Nephron progenitor cell (in vitro differentiated cells): ENCODE measurements at places on chromosomes 7 and 10.

DNA sequence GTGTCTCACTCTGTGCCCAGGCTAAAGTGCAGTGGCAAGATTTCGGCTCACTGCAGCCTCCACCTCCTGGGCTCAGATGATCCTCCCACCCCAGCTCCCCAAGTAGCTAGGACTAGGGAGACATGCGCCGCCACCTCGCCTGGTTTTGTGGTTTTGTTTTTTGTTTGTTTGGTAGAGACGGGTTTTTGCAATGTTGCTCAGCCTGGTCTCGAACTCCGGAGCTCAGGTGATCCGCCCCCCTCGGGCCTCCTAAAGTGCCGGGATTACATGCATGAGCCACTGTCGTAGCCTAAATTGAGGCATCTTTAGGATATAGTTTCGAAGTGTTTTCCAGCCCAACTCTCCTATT is 781 bp downstream of the ZNF727 start:
- H3K36me3 ChIP-seq, result peaks cover 8% of the 10 kb centered on the region
- no peaks in the 10 kb centered on the region for H3K27me3 ChIP-seq
- no peak overlapping the region for H3K27ac ChIP-seq
- DNase-seq, result no peak
- H3K4me3 ChIP-seq, result no peak overlapping the region
- H3K4me1 ChIP-seq, result no peaks in the 10 kb centered on the region

DNA sequence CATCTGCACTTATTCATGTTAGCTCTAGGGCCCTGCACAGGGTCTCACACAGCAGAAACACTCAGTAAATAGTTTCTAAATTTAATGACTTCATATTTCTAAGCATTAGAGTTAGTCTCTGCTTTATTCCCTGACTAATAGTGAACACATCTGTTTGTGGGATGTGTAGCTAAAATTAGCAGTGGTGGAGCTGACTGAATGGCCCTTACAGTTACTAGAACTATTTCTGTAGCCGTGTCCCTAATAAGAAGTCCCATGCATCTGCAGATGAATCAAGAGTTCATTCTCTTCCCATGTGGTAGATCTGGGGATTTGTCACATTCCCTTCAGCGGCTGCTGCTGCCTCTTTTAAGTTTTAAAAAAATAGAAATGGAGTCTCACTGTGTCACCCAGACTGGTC is 11.7 kb downstream of the MAP3K8 start:
- no peak overlapping the region for H3K4me3 ChIP-seq
- no peak for DNase-seq
- H3K4me1 ChIP-seq, result no peaks in the 10 kb centered on the region
- peaks cover 36% of the 10 kb centered on the region for H3K36me3 ChIP-seq

GRCh38 chr7:27367933-27368549 is 125.4 kb downstream of the EVX1 start:
- H3K4me1 ChIP-seq, result peaks cover 18% of the 10 kb centered on the region
- H3K27ac ChIP-seq, result no peak overlapping the region
- DNase-seq, result no peak
- no peaks in the 10 kb centered on the region for H3K36me3 ChIP-seq
- peaks cover 4% of the 10 kb centered on the region for H3K27me3 ChIP-seq
- no peak overlapping the region for H3K4me3 ChIP-seq

- no peak overlapping the region for H3K27ac ChIP-seq
- no peak overlapping the region for H3K4me3 ChIP-seq
- H3K36me3 ChIP-seq, result no peaks in the 10 kb centered on the region
- peaks cover 35% of the 10 kb centered on the region for H3K4me1 ChIP-seq
- peaks cover 25% of the 10 kb centered on the region for H3K27me3 ChIP-seq
Observed at GRCh38 chr10:49166484-49167400, 21.4 kb downstream of the TMEM273 start.

DNA sequence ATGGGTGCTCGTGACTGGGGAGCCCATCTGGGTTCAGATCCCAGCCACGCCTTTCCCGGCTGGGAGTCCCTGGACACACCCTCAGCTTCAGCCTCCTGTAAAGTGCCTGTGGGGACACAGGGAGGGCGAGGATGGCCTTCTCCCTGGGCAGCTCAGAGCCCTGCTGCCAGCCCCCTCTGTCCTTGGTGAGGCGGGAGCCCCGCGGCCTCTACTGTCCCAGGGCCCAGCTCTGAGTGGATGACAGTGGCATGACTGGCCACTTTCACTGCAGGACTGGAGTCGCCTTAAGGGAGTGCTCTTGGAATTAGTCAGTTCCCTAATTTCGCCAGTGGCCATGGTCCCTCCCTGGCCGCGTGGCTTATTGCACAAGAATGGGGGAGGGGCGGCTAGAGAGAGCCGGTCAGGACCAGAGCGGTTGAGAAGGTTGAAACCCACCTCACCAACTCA is 4.6 kb downstream of the BRI3 start:
- peak overlapping the region; percentile 85 for H3K27ac ChIP-seq
- H3K27me3 ChIP-seq, result no peaks in the 10 kb centered on the region
- no peak for DNase-seq

GRCh38 chr7:21113609-21114415 is 314.1 kb upstream of the SP4 start:
- H3K36me3 ChIP-seq, result no peaks in the 10 kb centered on the region
- H3K4me1 ChIP-seq, result peaks cover 7% of the 10 kb centered on the region
- no peak overlapping the region for H3K27ac ChIP-seq
- H3K27me3 ChIP-seq, result no peaks in the 10 kb centered on the region
- no peak overlapping the region for H3K4me3 ChIP-seq

- DNase-seq, result no peak
- H3K4me3 ChIP-seq, result no peak overlapping the region
- H3K27ac ChIP-seq, result no peak overlapping the region
- H3K27me3 ChIP-seq, result peaks cover 10% of the 10 kb centered on the region
Observed at GRCh38 chr10:49751216-49751615, 10.9 kb downstream of the OGDHL start.

GRCh38 chr7:81780914-81781693 is 11.3 kb upstream of the HGF start:
- H3K4me1 ChIP-seq, result peaks cover 8% of the 10 kb centered on the region
- no peak overlapping the region for H3K4me3 ChIP-seq

- peaks cover 15% of the 10 kb centered on the region for H3K4me1 ChIP-seq
- H3K36me3 ChIP-seq, result no peaks in the 10 kb centered on the region
- no peak overlapping the region for H3K4me3 ChIP-seq
- H3K27ac ChIP-seq, result no peak overlapping the region
Observed at GRCh38 chr10:78520737-78521430, 487.2 kb downstream of the RPS24 start.

- peaks cover 39% of the 10 kb centered on the region for H3K4me1 ChIP-seq
- no peaks in the 10 kb centered on the region for H3K36me3 ChIP-seq
- peak; percentile 10 for DNase-seq
- no peak overlapping the region for H3K4me3 ChIP-seq
Observed at GRCh38 chr10:118812393-118812740, 57.6 kb upstream of the CACUL1 start.

- peaks cover 50% of the 10 kb centered on the region for H3K4me1 ChIP-seq
- peak overlapping the region; percentile 98 for H3K4me3 ChIP-seq
- no peak overlapping the region for H3K27ac ChIP-seq
- H3K27me3 ChIP-seq, result no peaks in the 10 kb centered on the region
- DNase-seq, result no peak
Observed at GRCh38 chr7:123750389-123751230, 1.8 kb upstream of the WASL start.

DNA sequence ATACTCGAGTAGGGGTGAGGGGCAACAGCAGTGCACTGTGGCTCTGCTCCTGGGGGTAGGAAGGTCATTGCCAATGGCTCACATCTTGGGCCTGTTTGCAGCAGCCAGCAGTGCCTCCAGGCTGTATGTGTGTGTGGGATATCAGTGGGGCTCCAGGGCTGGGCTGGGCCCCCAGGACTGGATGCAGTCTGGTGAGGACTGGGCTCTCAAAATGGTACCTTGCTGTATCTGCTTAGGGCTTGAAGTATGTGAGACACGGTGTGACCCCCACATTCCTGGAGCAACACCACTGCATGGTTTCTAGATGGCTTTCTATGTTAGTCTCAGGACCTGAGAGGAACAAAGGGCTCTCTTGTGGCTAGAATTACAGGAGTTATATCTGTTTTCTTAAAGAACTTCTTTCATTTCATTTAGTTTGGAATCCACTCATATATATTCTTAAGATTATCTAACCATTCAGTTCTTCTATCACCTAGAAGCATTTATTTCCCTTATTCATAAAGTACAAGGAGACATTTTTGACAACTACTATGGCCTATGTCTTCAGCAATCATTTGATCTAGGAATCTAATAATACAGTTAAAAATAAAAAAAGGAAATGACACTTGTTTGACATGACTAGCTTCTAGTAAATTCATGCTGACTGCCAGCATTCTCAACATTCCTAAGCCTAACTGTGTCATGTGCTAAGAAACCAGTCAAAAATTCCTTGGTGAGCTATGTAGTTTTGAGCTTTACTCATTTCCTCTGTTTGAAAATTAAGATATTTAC is 443.2 kb upstream of the SEMA3A start:
- peaks cover 2% of the 10 kb centered on the region for H3K27me3 ChIP-seq
- no peak for DNase-seq
- H3K27ac ChIP-seq, result no peak overlapping the region
- peaks cover 5% of the 10 kb centered on the region for H3K4me1 ChIP-seq
- peaks cover 5% of the 10 kb centered on the region for H3K36me3 ChIP-seq
- no peak overlapping the region for H3K4me3 ChIP-seq

- H3K27me3 ChIP-seq, result peaks cover 8% of the 10 kb centered on the region
- no peak for DNase-seq
- H3K27ac ChIP-seq, result no peak overlapping the region
- no peaks in the 10 kb centered on the region for H3K36me3 ChIP-seq
- peaks cover 15% of the 10 kb centered on the region for H3K4me1 ChIP-seq
Observed at GRCh38 chr10:96357038-96357620, 1.7 kb downstream of the OPALIN start.

- no peaks in the 10 kb centered on the region for H3K36me3 ChIP-seq
- peaks cover 3% of the 10 kb centered on the region for H3K27me3 ChIP-seq
- H3K4me3 ChIP-seq, result no peak overlapping the region
- H3K4me1 ChIP-seq, result peaks cover 8% of the 10 kb centered on the region
Observed at GRCh38 chr10:67618116-67618515, 77.9 kb downstream of the CTNNA3 start.

GRCh38 chr7:66185680-66186187 is 19.4 kb upstream of the TPST1 start:
- H3K27ac ChIP-seq, result no peak overlapping the region
- peaks cover 11% of the 10 kb centered on the region for H3K4me1 ChIP-seq
- no peaks in the 10 kb centered on the region for H3K36me3 ChIP-seq
- no peak overlapping the region for H3K4me3 ChIP-seq
- DNase-seq, result no peak
- peaks cover 9% of the 10 kb centered on the region for H3K27me3 ChIP-seq

DNA sequence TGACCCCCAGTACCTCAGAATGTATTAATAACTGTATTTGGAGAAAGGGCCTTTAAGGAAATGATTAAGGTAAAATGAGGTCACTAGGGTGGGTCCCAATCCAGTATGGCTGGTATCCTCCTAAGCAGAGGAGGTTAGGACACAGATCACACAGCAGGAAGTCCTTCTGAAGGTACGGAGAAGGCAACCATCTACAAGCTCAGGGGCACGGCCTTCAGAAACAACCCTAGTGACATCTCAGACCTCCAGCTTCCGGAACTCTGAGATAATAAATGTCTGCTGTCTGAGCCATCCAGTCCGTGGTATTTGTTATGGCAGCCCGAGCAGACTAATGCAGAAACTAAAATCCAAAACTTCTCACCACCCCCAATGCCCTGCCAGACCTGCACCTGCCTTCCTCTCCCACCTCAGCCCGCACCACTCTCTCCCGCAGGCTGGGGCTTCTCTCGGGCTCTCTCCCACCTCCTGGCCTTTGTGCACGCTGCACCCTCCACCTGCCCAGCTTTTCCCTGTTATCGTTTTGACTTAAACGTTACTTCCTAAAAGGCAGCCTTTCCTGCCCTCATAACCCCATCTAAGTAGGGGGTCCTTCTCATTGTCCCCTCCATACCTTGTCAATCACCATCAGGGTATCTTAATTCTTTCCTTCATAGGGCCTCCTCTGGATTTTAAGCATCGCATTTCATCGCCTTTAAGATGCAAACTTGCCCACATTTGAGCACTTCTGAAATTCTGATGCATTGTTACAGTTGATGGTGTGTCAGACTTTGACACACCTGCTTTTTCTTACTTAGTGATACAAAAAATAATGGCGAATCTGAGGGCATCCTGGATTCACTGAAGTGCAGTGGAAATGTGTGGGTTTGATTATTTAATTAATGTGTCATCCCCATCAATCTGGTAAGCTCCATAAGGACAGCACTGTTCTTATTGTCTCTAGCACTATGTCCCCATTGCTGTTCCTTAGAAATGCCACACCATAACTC is 32.2 kb upstream of the AQP1 start:
- H3K4me3 ChIP-seq, result no peak overlapping the region
- H3K36me3 ChIP-seq, result peaks cover 19% of the 10 kb centered on the region
- peaks cover 55% of the 10 kb centered on the region for H3K4me1 ChIP-seq
- H3K27me3 ChIP-seq, result peaks cover 4% of the 10 kb centered on the region
- DNase-seq, result no peak
- peak overlapping the region; percentile 23 for H3K27ac ChIP-seq

DNA sequence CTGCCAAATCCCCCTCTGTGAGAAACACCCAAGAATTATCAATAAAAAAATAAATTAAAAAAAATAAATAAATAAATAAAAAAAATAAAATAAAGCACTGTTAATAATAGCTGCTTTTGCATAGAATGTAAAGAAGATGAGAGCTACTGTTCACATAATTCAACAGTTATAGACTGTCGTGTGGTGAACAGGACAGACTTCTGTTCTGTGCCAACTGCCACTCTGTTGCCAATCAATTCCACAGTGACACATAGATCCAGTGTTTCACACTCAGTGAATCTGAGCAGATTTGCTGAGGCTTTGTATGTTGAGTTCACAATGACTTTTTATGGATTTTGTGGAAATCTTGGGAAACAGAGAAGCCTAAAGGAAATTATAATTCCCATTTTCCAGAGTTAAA is 14.9 kb downstream of the ARHGAP19 start:
- peaks cover 14% of the 10 kb centered on the region for H3K36me3 ChIP-seq
- no peak overlapping the region for H3K27ac ChIP-seq
- no peak for DNase-seq
- H3K4me1 ChIP-seq, result peaks cover 10% of the 10 kb centered on the region
- no peaks in the 10 kb centered on the region for H3K27me3 ChIP-seq

GRCh38 chr10:123624086-123624485 is 42.1 kb upstream of the GPR26 start:
- H3K4me3 ChIP-seq, result no peak overlapping the region
- no peaks in the 10 kb centered on the region for H3K36me3 ChIP-seq
- no peaks in the 10 kb centered on the region for H3K4me1 ChIP-seq
- peaks cover 11% of the 10 kb centered on the region for H3K27me3 ChIP-seq
- no peak overlapping the region for H3K27ac ChIP-seq

DNA sequence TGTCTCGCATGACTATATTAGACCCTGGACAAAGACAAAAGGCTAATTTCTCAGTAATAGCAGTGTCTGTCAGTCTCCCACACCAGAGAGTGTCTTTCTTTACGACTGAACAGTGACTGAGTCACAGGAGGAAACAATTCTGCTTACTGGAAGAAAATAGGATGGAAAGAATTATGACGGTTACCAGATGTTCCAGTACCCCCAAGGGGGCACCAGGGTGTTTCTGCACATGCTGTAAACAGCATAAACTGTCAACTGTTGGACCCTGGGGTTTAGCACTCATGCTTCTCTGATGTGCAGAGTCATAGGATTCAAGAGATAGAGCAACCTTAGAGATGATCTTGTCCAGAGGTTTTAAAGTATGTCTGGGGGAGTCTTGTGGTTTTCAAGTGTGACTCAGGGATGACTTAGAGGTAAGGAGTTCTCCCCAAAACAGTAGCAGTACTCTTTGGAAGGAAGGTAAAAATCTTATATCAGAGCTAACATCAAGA is 291.7 kb downstream of the THSD7A start:
- H3K27ac ChIP-seq, result peak overlapping the region; percentile 52
- H3K4me1 ChIP-seq, result peaks cover 19% of the 10 kb centered on the region
- H3K27me3 ChIP-seq, result peaks cover under 1% of the 10 kb centered on the region
- no peak overlapping the region for H3K4me3 ChIP-seq
